Left hindlimb (tissue), 1 donor: ENCODE measurements at places on chromosomes 1 and 21.

DNA sequence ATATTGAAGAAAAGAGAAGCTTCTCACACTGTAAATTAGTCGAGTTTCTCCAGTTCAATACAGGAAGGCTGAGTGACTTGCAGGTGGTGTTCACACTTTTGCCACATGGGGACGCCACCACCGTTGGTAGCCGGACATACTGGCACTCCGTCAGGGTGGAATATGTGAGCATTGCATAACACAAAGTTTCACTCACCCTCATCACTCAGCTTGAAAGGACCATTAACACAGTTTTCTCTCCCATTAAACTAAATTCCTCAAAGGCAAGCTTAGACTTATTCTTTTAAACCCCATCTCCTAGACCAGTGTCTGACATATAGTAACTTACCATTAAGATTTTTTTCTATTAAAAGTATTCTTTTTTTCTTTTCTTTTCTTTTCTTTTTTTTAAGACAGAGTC is 105.3 kb upstream of the SERBP1 start:
- DNase-seq, result peak; percentile 70

DNA sequence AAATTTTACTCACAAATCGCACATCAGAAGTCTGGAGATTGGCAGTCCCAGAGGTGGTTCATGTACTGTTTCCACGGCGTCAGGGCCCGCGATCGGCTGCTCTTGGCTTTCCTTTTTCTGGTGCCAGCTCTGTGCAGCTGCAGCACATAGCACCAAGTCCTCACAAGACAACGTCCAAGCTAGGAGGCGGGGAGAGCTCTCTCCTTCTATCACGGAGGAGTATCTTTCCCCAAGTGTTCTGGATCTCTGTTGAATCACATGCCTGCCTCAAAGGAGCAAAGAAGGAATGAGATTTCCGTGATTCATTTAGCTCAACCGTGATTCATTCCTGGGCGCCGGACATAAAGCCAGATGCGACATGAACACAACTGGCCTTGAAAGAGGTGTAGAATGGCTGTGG is 25.5 kb downstream of the MT1HL1 start:
- DNase-seq, result no peak

DNA sequence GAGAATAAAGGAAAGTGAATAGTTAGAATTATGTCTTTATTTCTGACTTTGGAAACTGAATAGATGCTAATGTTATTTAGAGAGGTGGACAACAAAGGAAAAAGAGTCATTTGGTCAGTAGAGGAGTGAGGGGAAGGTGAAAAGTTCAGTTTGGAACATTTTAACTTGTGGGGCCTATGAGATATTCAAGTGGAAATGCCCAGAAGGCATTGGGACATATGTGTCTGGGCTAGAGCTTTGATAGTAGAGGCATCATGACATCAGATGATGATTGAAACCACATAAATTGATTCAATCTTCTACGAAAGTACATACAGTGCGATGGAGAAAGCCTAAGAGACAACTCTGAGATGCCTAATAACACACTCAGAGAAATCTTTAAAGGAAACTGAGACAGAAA is 151.7 kb upstream of the COL11A1 start:
- DNase-seq, result no peak

- DNase-seq, result no peak
These were observed 10.0 kb upstream of the ABCG1 start for GRCh38 chr21:42208801-42209490.

DNA sequence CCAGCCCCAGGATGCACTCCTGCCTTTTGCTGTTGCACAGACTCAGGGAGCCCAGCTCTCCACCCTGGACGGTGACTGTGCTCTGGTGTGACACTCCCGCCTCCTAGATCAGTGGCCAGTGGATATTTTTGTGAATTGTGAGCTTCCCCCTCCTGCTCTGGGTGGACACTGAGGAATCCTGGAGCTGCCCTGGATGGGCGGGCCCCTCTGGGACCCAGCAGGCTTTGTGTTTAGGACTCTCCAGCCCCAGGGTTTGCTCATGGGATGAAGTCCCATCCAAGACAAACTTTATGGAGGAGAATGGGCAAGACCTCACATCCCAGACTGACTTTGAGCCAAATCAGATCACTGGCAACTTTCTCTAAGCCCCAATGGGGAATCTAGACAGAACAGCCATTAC is 16.1 kb downstream of the SLC6A9 start:
- DNase-seq, result no peak

DNA sequence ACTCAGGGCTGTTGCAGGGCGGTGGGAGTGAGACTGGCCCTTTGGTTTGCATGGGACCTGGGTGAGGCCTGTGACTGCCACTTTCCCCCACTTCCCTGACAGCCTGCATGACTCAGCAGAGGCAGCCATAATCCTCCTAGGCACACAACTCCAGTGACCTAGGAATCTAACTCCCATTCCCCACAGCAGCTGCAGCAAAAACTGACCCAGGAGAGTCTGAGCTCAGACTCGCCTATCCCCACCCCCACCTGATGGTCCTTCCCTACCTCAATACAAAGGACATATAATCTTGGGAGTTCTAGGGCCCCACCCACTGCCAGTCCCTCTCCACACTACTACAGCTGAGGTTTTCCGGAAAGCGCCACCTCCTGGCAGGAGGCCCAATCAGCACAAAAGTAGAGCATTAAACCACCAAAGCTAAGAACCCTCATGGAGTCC is 26.7 kb downstream of the NDC1 start:
- no peak for DNase-seq

DNA sequence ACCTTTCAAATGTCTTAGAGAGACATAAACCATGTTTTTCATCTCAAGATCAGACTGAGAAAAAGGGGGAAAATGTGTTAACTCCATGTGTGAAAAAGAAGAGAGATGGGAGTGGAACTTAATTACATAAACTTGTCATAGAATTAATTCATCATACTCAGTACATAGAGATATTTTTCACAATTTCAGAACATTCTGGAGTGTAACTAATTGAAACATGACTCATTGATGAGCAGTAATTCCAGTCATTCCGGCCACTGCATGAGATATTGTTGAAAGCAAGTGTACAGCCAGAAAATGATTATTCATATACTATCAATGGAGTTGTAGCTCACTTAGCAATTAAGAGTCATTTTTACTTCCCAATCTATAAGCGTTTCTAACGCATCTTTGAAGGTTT is 739.3 kb downstream of the LTN1 start:
- DNase-seq, result no peak

DNA sequence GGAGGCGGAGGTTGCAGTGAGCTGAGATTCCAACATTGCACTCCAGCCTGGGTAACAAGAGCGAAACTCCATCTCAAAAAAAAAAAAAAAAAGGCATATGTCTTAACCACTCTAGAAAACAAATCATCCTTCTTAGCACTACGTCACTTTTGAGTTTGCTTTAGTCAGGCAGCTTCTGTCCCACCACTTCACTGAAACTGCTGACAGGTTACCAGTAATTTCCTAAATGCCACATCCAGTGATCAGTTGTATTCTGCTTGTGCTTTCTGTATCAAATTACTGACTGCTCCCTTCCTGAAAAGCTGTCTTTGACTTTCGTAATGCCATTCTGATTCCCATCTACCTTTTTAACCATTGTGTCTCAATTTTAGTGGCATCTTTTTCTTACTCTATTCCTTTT is 21.7 kb downstream of the RCOR3 start:
- DNase-seq, result no peak

DNA sequence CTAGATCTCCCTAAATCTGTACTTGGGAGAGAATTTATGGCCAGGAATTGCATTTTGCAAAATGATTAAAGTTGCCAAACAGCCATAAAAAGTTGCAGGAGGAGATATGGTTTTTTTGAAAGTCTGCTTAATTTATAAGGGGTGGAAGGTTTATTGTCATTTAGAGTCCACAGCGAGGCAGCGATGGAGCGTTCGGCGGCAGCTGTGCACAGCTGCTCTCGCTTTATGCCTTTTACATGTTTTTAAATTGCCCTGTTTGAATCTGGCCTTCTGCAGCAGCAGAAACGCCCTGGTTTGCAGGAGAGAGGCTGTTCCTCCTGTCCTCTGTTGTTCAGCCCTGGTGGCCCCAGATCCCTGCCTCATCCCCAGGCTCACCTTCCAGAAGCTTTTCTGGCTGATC is 144.9 kb upstream of the POU3F1 start:
- DNase-seq, result no peak

- no peak for DNase-seq
These were observed 183.3 kb downstream of the PTGER3 start for GRCh38 chr1:70864302-70864701.

DNA sequence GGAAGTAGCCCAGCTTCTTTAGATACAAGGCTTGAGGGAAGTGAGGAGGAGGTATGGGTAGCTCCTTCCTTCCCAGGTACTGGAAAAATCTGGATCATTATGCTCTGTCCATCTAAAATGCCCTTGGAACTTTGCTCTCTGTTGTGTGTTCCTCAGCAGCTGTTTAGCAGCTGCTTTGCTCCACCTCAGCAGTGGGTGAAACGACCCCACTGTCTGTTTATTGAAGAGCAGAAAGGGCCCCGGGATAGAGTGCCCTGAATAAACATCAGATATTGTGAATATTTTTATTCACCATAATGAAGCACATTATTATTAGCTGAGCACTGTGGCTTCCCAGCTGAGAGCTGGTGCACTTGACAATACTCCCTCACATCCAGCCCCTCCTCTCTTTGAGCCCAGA is 237.9 kb downstream of the PBX1 start:
- DNase-seq, result no peak

DNA sequence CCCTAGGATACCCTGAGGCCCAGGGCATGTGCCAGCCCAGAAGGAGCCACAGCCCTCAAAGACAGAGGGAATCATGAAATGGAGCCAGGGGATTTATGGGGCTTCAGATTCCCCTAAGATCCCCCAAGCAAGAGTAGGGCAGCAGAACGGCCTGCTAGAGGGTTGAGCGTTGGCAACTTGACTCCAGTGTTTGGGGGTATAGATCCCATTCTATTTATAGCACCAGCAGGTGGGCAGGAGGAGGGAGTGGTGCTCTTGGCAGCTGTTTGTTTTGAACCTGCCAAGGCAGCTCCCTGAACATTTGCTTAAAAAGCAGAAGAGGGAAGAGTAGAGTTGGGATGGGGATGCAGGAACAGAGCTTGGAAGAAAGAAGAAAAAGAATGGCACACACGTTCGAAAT is 33.7 kb downstream of the GLUL start:
- DNase-seq, result peak; percentile 46

DNA sequence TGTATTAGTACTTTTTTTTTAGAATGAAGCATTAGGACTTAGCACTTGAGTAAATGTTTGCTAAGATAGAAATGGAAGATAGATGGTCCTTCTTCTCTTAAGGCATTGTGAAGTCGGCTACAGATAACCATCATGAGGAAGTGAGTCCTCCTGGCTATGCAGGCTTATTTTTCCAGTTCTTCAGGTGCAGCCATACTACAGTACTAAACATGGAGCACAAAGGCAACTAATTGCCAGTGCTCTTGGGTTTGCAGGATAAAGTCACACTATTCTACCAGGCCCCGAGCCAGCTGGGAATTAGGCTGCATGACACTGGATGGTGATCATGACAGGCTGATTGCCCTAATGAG is 197.3 kb upstream of the SGIP1 start:
- DNase-seq, result no peak

GRCh38 chr21:27796106-27796505 is 829.2 kb upstream of the ADAMTS5 start:
- no peak for DNase-seq

- no peak for DNase-seq
These were observed 4.0 kb downstream of the SOX13 start for GRCh38 chr1:204076891-204077290.

GRCh38 chr1:114340892-114341291 is 170.1 kb downstream of the TRIM33 start:
- no peak for DNase-seq

GRCh38 chr1:234018816-234019215 is 114.3 kb downstream of the SLC35F3 start:
- no peak for DNase-seq

GRCh38 chr1:156677616-156678596 is 699 bp upstream of the NES start:
- peak; percentile 84 for DNase-seq

DNA sequence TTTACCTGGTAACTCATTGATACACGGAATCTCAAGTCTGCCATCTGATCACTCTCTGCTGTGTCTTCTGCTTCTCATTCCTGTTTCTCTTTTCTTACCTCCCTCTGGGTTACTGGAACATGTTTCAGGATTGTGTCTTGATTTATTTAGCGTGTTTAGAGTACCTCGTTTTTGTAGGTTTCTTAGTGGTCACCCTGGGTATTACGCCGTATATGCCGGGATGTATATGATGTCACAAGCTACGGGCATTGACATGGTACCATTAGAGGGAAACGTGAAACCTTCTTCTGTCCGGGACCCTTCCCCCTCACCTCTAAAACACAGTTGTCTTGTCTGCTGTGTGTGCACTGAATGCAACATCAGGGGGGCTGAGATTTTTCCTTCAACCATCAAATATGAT is 2.8 kb downstream of the ACTRT2 start:
- no peak for DNase-seq

GRCh38 chr1:233639611-233640010 is 25.7 kb downstream of the KCNK1 start:
- no peak for DNase-seq
